ENCODE measurements at places on chromosomes 1 and 21. TPM values are rescaled to one million over a fixed set of nuclear protein-coding genes. Genes with fewer than 3 reads are reported as not detected.

The LEMD1 gene
- total RNA-seq, result 1.4 TPM

The HCRTR1 gene
- total RNA-seq, result not detected

The TENT5C gene
- not detected for total RNA-seq

The C1orf210 gene
- 1.6 TPM for total RNA-seq

DNA sequence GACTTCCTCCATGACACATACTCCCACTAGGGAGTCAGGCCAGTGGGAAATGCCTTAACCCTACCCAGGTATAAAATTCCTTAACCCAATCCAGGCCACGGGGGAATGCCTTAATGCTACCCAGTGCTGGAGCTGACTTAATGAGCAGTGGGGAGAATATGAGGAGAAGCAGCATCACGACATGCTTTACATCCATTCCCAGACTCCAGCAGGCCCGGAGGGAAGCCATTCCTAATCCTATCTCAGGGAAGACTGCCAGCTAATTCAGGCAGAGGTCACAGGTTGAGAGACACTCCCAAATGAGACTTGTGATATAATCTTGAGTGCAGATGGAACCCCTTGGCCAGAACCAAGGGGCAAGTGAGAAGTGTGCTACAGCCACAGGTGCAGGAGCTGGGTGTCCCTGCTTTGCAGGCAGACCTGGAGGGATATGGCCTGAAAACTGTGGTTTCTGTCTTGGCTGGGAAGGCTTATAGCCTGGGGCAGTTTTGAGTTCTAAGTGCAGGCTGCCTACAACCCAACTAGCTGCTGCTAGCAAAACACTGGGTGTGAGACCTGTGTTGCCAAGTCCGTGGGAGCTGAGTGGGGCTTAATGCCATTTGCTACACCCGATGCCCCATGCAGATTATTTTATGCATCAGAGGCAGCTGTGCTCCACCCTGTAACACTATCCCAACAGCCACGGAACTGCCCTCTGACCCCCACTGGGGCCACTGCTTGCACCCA is 45.1 kb upstream of the GUCA2A start:
- no peak overlapping the region for H3K27ac ChIP-seq
- H3K36me3 ChIP-seq, result peaks cover 8% of the 10 kb centered on the region
- DNase-seq, result peak; percentile 38
- H3K4me3 ChIP-seq, result no peak overlapping the region
- no peaks in the 10 kb centered on the region for H3K27me3 ChIP-seq

DNA sequence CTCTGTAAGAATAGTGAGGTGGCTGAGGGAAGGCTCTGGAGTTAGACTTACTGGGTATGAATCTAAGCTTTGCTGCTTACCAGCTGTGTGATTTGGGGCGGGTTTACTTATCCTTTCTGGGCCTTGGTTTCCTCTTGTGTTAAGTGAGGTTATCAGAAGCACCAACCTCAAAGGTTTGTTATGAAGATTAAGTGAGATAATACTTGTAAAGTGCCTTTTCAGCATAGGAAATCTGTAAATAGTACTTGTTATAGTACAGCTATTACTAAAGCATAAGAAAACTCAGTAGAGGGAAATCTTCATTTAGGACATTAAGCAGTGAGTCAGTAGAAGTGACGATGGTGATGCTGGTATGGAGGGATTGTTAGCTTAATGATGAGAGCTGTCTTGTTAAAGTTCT is 12.1 kb downstream of the HHAT start:
- no peaks in the 10 kb centered on the region for H3K4me1 ChIP-seq
- no peak overlapping the region for H3K27ac ChIP-seq
- no peaks in the 10 kb centered on the region for H3K36me3 ChIP-seq
- no peaks in the 10 kb centered on the region for H3K27me3 ChIP-seq
- no peak for DNase-seq

- peak; percentile 84 for DNase-seq
- H3K27me3 ChIP-seq, result no peaks in the 10 kb centered on the region
- peaks cover 85% of the 10 kb centered on the region for H3K36me3 ChIP-seq
Measured at GRCh38 chr1:39960431-39960958, 5.5 kb downstream of the MFSD2A start.

- no peak for DNase-seq
- no peaks in the 10 kb centered on the region for H3K4me1 ChIP-seq
- H3K36me3 ChIP-seq, result peaks cover 40% of the 10 kb centered on the region
Measured at GRCh38 chr1:112527266-112528010, 18.7 kb downstream of the WNT2B start.

Measured in MCF 10A (cell line).